ENCODE measurements at places on chromosomes 7 and 10.

- DNase-seq = no peak
Observed at GRCh38 chr7:83629117-83629880, 19.6 kb downstream of the SEMA3E start.

GRCh38 chr7:78172267-78172757 lies 373.7 kb downstream of the PHTF2 start:
- DNase-seq = no peak

GRCh38 chr7:74101061-74101681 lies 17.6 kb downstream of the LIMK1 start:
- no peak for DNase-seq

- no peak for DNase-seq
Observed at GRCh38 chr7:86762129-86762528, 118.4 kb downstream of the GRM3 start.

- DNase-seq = no peak
Observed at GRCh38 chr7:33395340-33395739, 266.0 kb downstream of the BBS9 start.

- no peak for DNase-seq
Observed at GRCh38 chr10:186911-187310, 51.7 kb downstream of the ZMYND11 start.

DNA sequence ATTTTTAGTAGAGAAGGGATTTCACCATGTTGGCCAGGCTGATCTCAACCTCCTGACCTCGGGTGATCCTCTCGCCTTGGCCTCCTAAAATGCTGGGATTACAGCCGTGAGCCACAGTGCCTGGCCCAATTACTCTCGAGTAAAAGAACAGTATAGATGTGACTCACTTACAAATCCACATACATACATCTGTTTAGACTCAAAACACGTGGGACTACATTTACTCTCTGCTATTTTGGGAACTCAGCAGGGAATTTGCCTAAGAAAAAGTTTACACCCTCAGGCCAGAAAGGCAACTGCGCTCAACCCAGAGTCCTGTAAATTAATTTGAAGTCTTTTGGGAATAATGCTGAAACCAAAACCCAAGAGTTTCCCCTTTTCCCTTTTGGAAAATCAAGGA lies 289.7 kb downstream of the KLF6 start:
- no peak for DNase-seq

DNA sequence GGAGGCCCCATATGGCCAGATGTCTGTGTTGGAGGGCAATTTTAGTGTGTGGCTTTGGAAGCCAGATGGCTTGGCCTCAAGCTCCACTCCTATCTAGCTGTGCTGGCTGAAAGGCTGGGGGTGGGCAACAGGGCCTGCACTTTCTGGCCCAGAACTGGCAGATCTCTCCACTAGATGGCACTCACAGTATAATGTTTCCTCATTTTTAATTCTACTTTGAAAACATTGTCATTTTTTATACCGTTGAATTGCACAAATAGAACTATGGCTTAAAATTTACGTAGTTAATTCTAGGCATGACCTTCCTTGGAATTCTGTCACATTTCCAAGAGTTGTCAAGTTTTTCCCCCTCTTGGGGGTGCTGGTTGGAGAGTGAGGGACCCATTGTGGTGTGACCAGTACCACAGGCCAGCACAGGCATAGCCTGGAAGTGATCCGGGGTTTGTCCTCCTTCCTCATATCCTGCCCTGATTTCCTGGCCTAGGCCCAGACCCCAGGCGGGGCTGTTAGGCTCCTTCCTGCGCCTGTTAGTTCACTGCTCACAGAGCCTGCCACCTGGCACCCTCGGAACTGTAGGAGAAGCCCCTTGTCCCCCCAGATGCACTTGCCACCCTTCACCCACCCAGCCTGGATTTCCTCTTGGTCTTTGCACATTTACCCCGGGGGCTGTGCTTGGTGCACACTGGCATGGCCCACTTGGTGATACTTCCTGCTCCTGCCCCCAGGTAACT lies 52.8 kb downstream of the ARHGAP22 start:
- DNase-seq = peak; percentile 7

DNA sequence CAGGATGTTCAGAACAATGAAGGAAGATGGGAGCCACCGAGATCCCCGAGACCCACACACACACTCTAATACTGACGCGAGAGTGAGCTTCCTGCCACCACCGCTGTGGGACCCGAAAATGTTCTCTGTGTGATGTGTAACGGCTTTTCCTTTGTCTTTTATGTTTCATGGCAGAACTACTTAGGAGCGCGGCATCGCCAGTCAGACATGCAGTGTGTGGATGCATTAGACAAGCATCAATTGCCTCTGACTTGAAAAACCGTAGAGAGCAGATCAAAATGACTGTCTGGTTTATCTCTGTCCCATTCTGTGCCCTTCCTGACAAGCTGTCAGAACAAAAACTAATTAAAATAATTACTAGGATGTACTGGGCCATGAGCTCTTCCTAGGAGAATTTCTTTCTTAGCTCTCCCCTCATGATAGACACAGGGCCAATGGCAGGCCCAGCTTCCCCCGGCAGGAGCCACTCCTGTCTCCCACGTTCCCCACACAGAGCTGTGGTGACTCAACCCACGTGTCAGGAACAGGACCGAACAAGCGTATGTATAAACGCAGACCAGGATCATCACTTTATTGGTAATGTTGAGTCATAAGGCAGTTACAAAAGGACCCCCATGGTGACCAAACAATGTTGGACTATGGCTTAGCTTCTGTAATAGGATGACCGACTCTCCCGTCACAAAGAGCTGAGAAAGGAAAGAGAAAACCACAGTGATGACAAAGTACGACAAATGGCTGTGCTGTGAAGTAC lies 705.0 kb downstream of the PARD3 start:
- DNase-seq = no peak

DNA sequence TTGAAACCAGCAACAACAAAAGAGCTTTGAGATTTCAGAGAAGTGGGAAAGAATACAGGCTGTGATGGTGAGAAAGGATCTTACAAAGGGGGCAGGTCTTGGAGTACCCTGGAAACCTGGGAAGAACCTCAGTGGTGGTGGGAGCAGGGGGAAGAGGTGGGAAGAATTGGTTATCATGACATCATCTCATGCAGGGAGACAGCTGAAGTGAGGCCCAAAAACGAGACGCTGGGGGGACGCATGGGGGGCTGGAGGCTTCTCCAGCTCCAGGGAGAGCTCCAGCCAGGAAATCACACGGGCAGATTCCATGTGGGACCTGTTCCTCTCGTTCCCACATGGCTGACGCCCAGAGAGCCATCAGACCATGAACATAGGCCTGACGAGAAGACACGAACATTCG lies 177.3 kb upstream of the RNF32 start:
- no peak for DNase-seq

GRCh38 chr10:102422545-102423129 lies 2.0 kb downstream of the FBXL15 start:
- DNase-seq = peak; percentile 58

DNA sequence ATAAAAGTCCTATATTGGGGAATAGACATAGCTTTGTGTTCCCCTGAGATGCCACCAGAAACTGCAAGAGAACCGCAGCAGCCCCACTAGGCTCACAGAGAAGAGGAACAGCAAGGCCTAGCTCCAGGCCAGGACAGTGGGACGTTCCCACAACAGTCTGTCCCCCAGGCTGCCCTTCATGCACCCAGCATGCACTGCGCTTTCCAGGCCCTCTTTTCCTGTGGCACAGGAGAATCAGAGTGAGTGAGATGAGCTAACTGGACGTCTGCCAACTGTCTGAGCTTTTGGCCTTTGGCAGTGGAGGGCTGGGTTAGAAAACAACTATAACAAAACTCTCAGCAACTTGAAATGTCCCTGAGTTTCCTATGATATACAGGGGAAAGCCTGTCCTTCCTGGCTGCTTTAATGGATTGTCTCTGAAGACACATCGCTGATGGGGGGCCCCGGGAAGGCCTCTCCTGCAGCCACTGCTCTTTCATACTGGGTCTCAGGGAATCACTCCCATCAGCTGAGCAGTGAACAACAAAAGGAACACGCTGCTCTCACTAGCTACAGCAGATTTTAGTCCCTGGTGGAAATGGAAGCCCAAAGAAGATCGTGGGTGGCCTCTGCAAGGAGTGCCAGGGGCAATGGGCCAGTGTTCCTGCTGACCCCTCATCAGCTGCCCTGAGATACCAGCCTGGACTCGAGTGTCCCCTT lies 53.5 kb downstream of the PODXL start:
- DNase-seq = no peak

DNA sequence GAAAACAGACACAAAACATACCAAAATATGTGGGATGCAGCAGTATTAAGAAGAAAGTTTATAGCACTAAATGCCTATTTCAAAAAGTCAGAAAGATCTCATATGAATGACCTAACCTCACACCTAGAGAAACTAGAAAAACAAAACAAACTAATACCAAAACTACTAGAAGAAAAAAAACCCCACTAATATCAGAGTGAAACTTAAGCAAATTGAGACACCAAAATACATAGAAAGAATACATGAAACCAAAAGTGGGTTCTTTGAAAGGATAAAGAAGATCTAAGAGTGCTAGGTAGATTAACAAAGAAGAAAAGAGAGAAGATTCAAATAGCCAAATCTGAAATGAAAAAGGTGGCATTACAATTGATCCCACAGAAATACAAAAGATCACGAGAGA lies 494.1 kb downstream of the SH2D4B start:
- DNase-seq = no peak

GRCh38 chr10:68792115-68792514 lies 35.2 kb upstream of the STOX1 start:
- no peak for DNase-seq

GRCh38 chr10:120539076-120539475 lies 82.0 kb downstream of the PLPP4 start:
- DNase-seq = no peak

GRCh38 chr7:100371561-100372171 lies 1.6 kb upstream of the PILRA start:
- DNase-seq = no peak

- no peak for DNase-seq
Observed at GRCh38 chr7:44060948-44061644, 4.3 kb downstream of the PGAM2 start.

GRCh38 chr7:50146692-50147091 lies 53.6 kb upstream of the ZPBP start:
- no peak for DNase-seq

DNA sequence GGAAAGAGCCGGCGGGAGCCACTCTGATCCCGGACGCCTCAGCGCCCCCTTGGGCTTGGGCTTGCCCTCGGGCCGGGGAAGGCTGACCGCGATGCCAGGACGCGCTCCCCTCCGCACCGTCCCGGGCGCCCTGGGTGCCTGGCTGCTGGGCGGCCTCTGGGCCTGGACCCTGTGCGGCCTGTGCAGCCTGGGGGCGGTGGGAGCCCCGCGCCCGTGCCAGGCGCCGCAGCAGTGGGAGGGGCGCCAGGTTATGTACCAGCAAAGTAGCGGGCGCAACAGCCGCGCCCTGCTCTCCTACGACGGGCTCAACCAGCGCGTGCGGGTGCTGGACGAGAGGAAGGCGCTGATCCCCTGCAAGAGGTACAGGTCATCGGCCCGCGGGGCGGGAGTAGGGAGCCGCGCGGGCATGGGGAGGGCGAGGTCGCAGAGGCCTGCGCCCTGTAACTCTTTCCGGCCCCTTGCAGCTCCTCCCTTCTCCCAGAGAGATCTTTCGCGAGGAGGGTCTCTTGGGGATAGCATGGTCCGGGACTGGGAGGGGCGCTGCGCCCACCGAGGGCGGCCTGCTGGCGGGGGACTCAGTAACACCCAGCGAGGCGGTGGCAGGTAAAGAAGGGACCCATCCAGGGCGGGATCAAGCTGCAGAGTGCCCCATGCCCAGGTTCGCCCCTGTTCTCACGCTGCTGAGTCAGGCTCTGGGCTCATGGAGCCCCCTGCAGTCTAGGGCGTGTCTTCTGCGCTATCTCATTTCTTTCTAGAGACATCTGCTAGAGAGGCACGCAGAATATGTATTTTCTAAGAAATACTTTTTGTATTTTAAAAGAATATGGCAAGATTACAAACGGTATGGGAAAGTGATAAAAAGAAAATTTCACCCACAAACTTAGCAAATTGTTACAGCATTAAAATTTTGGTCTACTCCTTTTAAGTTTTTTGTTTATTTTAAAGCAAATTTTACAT lies 687 bp downstream of the EPDR1 start:
- DNase-seq = no peak

GRCh38 chr7:87110778-87111177 lies 41.5 kb upstream of the DMTF1 start:
- no peak for DNase-seq

- DNase-seq = no peak
Observed at GRCh38 chr10:116989439-116989838, 15.5 kb downstream of the SHTN1 start.

DNA sequence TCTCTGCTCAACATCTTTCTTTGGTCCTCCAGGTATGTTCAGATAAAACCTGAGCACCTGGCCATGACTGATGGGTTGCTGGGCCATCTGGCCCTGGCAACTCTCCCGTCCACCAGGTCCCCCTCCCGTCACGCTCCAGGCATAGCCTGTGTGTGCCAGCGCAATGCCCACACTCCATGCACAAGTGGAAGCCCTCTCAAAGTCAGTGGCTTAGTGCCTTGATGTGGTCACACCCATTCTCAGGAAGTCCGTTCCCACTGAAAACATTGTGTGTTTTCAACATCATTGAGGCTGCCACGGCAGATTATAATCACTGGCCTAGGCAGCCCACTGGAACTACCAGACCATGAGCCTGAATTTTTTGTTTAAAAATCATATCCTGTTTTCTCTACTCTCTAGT lies 170.6 kb upstream of the LANCL2 start:
- DNase-seq = no peak

GRCh38 chr10:13913897-13914296 lies 327.1 kb downstream of the PRPF18 start:
- no peak for DNase-seq

GRCh38 chr10:1390200-1390599 lies 334.0 kb downstream of the WDR37 start:
- DNase-seq = no peak

DNA sequence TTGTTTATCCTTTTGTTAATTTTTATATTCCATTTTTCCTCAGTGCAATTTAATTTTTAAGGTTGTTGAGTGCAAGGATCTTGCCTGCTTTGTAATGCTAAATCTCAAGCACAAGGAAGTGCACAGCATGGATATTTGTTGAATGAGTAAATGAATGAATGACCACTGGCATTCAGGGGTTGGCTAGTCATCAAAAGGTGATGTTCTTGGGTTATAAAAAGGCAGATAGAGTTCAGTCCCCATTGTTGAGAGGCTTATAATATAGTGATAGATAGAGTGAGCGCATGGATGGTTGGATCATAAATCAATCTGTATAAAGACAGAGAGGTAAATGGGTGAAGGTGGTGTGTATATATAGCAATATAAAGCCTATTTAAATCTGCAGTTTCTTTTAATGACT lies 193.2 kb upstream of the KLF6 start:
- no peak for DNase-seq

DNA sequence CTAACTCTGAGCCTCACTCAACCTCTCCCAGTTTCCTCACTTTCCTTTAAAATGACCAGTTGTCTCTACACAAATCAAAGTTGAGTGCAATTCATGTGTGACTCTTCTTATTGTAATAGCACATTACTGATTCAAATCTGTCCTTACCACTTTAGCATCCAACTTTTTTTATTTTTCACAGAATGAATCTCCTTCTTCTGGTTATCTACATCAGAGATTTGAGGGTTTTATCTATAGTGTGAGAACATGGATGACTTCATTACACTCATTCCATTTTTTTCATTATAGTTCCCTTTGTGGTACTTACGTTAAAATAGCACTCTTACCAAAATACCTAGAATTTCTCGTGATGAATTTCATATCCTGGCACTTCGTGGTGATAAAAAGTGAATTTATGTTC lies 43.3 kb downstream of the RTKN2 start:
- no peak for DNase-seq

GRCh38 chr7:50355817-50356178 lies 51.3 kb downstream of the IKZF1 start:
- no peak for DNase-seq
